Foreskin keratinocyte (primary cell): ENCODE measurements at places on chromosomes 2 and 18. TPM values are rescaled to one million over a fixed set of nuclear protein-coding genes. Genes with fewer than 3 reads are reported as not detected.

The SSB gene
- 124 and 135 TPM in 2 replicates for total RNA-seq

DNA sequence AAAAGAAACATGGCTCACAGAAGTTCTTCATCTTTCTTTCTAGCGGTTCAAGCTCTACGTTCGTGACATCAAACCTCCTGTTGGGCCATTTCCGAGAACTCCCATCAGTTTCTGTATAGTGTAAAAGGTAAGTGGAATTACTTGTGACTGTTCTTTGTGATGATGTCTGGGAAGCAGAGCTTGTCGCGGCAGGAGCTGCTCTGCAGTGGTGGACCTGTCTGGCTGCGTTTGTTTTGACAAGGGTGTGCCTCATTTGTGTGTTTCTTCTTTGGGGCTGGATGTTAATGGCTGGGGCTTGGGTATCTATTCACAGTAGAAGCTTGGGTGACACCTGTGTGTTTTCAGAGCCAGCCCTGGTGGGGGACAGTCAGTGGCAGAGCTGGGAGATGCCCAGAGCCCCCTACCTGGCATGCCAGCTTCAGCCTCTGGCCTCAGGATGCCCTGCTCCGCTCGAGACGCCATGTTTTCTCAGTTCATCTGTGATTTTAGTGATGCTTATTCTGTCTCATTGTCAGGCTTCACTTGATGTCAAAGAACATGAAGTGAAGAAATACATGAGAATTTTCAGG lies 59.6 kb downstream of the LDLRAD4 start:
- DNase-seq: no peak

DNA sequence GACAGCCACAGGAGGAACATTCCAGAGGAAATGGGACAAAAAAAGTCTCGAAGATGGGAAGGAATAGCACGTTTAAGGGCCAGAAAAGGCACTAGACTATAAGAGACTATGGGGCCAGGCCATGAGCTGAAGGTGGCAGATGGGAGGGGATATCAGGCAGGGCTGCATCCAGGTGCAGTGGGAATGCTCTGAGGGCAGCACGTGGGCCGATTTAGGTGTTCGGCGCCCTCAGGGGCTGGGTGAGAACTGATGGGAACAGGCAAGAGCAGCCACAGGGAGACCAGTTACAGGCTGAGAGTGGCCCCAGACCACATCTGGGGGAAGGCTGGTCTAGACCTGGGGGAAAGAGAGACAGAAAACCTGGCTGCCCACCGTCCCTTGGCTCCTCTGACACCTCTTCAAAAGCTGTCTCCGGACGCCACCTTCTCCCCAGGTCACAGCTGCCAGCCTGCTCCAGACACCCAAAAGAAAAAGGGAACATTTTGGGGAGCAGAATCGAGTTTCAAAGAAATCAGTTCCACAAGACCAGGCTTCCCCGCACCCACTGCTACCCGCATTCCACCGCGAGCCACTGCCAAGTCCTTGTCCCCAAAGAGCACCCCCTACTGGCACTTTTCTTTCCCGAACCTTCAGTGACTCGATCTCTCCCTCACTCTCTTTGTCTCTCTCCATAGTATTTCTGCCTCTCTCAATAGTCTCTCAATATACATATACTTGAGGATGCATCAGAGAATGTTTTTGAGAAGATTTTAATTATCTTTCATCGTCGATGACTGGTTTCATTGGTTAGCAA lies 190.1 kb upstream of the AGAP1 start:
- no peak for DNase-seq

GRCh38 chr2:176854062-176854461 lies 358.5 kb upstream of the HNRNPA3 start:
- DNase-seq: no peak

DNA sequence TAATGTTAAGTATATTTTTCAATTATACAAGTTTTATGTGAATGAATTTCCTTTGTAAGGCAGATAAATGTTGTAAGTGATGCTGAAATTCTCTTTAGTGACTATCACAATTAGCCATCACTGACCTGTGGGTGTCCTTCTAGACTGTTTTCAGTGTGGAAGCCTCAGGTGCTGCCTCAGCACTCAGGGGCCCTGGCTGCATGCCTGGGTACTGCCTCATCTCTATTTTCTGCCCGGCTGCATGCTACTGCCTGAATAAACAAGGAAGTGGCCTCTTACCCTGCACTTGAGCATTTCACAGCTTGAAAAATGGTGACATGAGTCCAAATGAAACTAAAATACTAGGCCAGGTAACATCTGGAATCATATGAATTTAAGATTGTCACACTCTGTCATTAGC lies 787.6 kb upstream of the SALL3 start:
- peak; percentile 13 for DNase-seq

GRCh38 chr2:158841850-158842249 lies 46.7 kb downstream of the DAPL1 start:
- DNase-seq: no peak

DNA sequence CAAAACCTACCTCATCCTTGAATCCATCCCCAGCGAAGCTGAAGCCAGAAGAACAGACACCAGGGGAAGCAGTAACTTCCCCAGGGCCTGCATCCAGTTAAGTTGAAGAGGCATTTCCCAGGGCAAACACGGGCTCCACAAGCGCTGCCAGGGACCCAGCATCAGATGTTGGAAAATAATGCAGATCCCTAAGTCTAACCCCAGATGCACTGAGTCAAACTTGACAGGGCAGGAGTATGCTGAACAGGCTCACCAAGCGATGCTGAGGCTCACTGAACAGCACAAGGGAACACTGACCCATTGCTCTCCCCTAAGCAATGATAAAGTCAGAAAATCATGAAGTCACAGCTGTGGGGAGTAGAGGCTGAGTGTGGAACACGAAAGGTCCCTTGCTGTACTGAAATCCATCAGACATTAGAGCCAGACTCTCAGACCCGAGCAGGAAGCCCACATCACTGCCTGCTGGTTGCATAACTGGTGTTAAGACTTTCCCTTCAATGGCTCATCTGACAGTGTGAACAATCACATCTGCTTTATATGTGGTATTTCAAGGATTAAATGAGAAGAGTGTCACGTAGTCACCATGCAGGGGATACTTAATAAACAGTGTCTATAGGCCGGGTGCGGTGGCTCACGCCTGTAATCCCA lies 36.2 kb downstream of the TNS1 start:
- DNase-seq: no peak

GRCh38 chr2:203900253-203900652 lies 32.7 kb downstream of the CTLA4 start:
- no peak for DNase-seq

The FRZB gene
- total RNA-seq: not detected in 2 replicates

The ELP2 gene
- total RNA-seq: 51.2 and 54.2 TPM in 2 replicates

GRCh38 chr18:51195451-51196117 lies 1.9 kb downstream of the MEX3C start:
- peak; percentile 64 for DNase-seq

GRCh38 chr18:43662657-43663056 lies 385.4 kb upstream of the SYT4 start:
- DNase-seq: peak; percentile 66

GRCh38 chr18:59145055-59145454 lies 5.4 kb downstream of the SEC11C start:
- DNase-seq: no peak

- no peak for DNase-seq
Measured at GRCh38 chr18:60554967-60555366, 182.4 kb upstream of the MC4R start.

The TNS1 gene
- 1.8 and 4.3 TPM in 2 replicates for total RNA-seq

- DNase-seq: no peak
Measured at GRCh38 chr2:239424337-239425045, 23.7 kb upstream of the HDAC4 start.

GRCh38 chr2:65604246-65604645 lies 171.8 kb upstream of the SPRED2 start:
- DNase-seq: peak; percentile 37

The SCN2A gene
- 0.35 and 0.78 TPM in 2 replicates for total RNA-seq

- DNase-seq: peak; percentile 66
Measured at GRCh38 chr2:108829578-108830310, 43.2 kb downstream of the CCDC138 start.

- DNase-seq: no peak
Measured at GRCh38 chr2:26067980-26068507, 34.2 kb downstream of the RAB10 start.

- DNase-seq: no peak
Measured at GRCh38 chr18:45517181-45517741, 98.0 kb upstream of the SLC14A2 start.

The UGT1A8 gene
- total RNA-seq: not detected in 2 replicates

The MCM6 gene
- total RNA-seq: 51.7 and 54.3 TPM in 2 replicates

The ABCB11 gene
- total RNA-seq: not detected in 2 replicates
